ENCODE measurements at places on chromosomes 2 and 18. TPM values are rescaled to one million over a fixed set of nuclear protein-coding genes. Genes with fewer than 3 reads are reported as not detected.

Gene SLC23A3
- 0.62 TPM for total RNA-seq

Gene OR6B2
- total RNA-seq = not detected

Gene ERICH2
- total RNA-seq = not detected

Gene TTR
- not detected for total RNA-seq

Gene GULP1
- 52.8 TPM for total RNA-seq

Gene C2orf80
- not detected for total RNA-seq

Gene IL18R1
- 0.99 TPM for total RNA-seq

All from A549 treated with DMSO at 1 μM for 4 hours (cell line).